ENCODE measurements at places on chromosomes 3 and 15.

GRCh38 chr3:185715091-185715490, 109.8 kb downstream of the IGF2BP2 start:
- no peak for DNase-seq

GRCh38 chr15:68205954-68206539, 915 bp upstream of the CALML4 start:
- DNase-seq, result no peak

- DNase-seq, result no peak
These were observed 67.2 kb downstream of the PEX5L start for GRCh38 chr3:179969525-179969924.

DNA sequence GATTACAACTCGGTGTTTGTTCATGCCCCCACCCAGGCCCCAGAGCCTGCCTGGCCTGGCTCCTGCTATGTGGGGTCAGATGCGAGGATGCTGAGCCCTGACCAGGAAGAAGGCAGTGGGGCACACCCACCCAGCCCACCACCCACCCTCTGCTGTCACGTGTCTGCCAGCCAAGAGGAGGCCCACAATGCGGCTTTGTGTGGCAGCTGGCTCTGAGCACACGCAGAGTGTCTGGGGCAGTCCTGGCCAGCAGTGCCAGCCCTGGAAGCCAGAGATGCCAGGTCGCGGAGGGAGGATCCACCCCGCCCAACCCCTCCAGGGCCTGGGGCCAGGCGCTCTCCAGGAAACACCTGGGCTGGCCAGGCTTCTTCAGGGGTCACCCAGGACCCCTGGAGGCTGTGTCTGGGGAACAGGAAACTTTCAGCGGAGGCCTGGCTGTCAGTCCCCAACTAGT, 26.4 kb upstream of the KLF13 start:
- DNase-seq, result no peak

GRCh38 chr3:100045696-100046095, 68.6 kb downstream of the FILIP1L start:
- DNase-seq, result no peak

- no peak for DNase-seq
These were observed 12.3 kb upstream of the KLF13 start for GRCh38 chr15:31314380-31314779.

DNA sequence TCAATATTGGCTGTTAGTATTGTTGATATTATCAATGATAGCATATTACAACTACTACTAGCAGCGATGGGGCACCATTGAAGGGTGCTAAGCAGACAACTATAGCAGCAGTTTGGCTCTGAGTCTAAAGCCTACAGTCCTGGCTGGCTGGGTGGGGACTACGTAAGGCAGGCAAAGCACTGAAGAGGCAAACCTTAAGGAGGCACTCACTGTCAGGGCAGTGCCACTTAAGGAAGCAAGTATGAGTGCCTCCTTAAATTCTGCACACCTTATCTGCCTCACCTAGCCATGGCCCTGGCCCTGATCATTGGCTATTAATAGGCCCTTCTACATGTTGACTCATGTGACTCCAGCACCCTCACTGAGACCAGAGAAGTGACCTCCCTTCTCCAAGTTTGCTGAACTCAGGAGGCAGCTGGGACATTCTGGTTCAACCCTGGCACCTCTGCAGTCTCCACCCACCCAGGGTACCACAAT, 20.6 kb downstream of the CDCP1 start:
- DNase-seq, result no peak

GRCh38 chr3:69491975-69492374, 106.1 kb upstream of the FRMD4B start:
- no peak for DNase-seq

- no peak for DNase-seq
These were observed 74.1 kb upstream of the MITF start for GRCh38 chr3:69665026-69665737.

DNA sequence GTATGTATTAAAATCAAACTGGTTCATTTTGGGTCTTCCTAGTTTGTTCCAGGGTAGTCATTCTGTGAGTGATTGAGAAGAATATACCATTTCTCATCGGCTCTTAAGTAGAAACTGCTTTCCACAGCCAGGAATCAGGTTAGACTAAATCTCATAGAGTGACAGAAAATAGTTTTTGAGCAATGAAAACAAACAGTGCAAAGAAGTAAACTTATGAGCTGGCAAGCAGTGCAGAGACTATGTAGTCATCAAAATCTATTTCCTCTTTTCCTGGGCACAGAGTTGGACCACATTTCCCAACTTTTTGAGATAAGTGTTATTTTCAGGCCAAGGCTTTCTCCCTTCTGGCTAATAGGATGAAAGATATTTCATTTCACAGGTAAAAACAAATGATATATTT, 66.5 kb downstream of the UBE3A start:
- no peak for DNase-seq

DNA sequence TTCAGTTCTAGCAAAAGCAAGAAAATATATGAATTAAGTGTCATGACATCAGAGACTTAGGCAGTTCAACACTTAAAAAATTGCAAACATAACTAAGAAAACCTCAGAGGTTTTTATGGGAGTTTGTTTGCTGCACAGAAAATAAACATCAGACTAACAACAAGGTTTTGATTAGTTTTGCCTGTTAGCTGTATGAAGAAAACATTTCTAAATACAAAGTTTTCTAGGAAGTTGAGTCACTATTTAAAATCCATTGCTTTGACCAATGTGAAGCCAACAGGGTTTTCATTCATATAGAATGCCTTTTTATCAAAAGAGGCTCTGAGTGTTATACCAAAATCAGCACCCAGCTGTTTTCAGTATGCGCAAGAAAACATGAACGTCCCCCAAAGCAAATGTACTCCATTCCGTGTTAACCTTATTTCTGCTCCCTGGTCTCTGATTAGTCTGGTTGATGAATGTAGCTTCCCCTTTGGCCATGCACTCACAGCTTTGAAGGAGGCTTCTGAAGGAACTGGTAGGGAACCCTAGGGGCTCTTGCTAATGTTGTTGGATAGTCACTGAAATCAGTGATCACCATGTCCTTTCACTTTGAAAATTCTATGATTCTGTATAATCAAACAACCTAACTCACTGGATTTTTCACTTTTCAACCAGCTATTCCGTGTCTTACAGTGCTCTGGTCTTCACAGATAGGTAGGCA, 89.6 kb upstream of the TSEN2 start:
- no peak for DNase-seq

DNA sequence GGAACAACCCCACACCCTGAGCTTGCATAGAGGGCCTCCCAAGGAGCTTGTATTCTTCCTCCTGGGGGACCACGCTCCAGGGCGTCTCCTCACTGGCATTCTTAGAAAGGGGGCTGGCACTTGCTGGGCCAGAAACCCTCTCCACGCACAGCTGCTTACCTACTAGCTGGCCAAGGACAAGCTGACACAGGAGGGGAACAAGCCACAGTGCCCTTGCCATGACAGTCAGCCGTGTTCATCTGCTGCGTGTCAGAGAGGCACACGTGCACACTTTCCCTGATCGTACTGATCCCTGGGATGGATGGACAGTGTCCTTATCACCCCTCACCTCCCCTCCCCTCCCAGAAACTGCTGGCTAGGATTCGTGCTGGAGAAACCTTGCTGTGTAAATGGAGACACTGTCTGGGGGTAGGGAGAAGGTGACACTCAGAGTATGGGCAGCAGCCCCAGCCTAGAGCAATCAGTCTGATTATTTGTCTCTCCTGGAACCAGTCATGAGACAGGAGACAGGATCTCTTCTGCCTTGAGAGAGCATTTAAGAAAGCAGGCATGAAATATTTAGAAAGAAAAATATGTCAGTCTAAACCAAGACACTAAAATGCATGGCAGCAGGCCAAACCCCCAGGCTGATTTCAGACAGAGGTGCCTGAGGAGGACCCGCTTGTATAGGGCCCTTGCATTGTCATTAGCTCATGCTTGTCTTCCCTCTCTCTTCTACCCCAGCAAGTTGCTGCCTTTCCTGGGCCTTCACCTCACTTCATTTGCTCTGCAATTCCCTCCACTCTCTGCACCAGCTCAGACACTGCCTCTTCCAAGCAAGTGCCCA, 311.8 kb upstream of the TRIM42 start:
- DNase-seq, result no peak

DNA sequence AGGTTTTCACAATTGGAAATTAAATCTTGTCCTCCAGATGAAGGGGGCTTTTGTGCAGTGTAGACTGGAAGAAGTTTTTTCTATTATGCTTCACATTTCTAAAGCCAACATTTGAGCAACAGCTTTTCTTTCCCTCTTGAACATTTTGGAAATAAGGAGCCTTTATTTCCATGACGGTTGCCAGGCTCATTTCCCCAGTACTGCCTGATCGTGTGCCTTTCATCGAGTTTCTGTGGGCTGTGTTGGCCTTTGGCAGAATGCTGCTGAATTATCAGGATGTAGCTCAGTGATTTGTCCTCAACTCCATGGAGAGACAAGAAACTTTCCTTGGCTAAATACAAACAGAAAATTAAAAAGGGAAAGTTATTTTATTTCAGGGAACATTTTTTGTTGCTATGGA, 314.8 kb upstream of the LRRC3B start:
- no peak for DNase-seq

DNA sequence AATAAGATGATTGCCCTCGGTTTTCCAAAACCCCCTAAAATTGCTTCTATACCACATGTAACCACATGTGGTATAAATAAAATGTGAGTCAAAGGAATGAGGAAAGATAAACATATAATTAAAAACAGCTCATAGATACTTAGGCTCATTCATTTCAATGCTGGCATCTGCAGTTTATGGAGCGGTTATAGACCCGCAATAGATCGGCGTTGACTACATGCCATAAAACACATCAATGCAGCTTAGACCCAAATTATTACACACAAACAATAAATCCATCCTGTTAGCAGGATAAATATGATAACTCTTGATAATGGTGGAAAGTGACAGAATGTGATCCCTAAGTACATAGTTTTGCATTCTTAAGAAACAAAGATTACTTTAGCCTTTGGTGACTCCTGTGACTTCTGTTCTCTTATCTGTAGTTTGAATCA, 143.7 kb downstream of the NR2F2 start:
- no peak for DNase-seq

DNA sequence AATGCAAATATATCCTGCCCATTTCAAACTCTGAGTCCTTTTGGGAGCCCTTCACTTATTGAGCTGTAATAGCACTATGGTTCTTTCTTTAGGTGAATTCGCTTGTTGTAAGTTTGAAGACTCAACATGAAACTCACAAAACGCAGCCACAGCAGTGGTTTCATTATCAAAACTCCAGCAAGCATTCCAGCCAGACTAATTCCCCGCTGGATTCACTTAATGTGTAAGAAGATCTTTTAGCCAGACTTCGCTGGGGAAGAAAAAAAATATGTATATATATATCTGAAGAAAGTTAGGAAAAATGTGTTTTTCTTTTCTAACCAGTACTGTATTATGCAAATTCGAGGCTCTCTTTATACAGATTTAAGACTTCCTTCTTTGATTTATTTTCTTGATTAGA, 241.1 kb downstream of the WNT5A start:
- no peak for DNase-seq

GRCh38 chr3:138809500-138810256, 25.1 kb downstream of the PIK3CB start:
- no peak for DNase-seq

DNA sequence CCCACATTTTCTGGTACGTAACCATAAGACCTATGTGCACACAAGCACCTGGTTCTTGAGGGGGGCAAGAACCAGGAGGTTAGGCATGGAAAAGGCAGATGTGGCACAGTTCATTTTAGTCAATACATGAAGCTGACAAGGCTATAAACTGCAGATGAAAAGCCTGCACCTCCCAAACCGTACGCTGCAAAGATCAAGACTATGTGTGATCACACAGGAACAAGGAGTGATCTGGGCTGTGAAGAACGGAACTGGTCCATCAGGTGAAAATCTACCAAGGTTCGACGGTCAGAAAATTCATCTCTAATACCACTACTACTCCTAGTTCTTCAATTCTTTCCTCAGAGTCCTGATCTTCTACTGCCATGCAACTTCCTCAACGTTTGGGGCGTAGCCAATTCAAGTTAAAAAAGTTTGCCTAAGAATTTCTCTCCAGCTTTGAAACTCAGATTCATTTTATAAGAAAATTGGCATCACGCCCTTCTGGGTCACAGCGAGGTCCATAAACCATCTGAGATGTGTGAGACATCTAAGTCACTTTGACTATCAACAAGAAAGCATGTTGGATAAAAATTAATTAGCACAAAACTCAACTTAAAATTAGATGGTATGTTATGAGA, 41.9 kb downstream of the PLD1 start:
- no peak for DNase-seq

- no peak for DNase-seq
These were observed 99.2 kb downstream of the PLXNA1 start for GRCh38 chr3:127082066-127082465.

GRCh38 chr3:141928631-141929270, 52.3 kb downstream of the ATP1B3 start:
- DNase-seq, result no peak

- no peak for DNase-seq
These were observed 33.5 kb upstream of the TBC1D21 start for GRCh38 chr15:73839699-73840377.

GRCh38 chr3:56408761-56409196, 59.5 kb downstream of the ERC2 start:
- DNase-seq, result no peak

Data from activated naive CD4-positive, alpha-beta T cell treated with Interleukin-2 at 50 U/mL for 16 hours (primary cell).